Stimulated activated CD8-positive, alpha-beta memory T cell treated with anti-CD3 and anti-CD28 coated beads, Interleukin-4, amount 100 ng/mL, for 1 hour (primary cell): ENCODE measurements at places on chromosomes 2 and 18.

GRCh38 chr2:177129610-177130009 lies 83.0 kb upstream of the HNRNPA3 start:
- no peak for DNase-seq

DNA sequence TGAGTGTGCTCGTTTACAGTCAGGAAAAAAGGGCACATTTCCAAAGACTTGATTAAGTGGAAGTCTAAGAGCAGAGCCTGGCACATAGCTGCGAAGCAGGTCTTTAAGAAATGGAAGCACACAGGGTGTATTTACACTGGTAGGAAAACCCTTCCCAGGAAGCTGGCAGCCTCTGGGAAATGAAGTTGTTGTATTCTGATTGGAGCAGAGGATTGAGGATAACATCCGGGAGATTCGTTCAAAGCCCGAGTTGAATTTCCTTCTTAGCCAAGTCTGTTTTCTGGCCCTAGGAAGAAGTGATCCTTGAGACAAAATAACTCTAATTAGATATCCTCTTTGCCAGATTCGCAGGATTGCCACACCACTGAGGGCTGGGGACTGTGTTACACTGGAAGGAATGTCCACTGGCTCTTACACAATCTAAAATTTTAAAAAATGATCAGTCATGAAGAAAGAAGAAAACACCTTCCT lies 75.9 kb downstream of the ITGB1BP1 start:
- DNase-seq, result no peak

DNA sequence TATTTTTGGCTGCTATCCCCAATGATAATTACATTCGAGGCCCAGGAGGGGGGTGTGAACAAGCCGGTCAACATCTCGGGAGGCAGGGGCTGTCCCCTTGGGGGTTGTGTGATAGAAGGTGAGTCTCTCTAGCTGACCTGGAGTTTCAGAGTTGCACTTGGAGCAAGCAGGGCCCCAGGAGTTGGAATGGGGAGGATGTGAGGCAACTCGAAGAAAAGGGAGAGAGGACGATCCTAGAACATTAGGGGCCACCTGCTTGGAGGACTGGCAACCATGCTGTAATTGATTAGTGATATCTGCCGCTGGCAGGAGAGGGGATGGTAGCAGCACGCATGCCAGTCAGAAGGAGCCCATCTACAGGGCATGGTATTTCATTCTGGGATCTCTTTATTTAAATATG lies 122.6 kb downstream of the CTIF start:
- no peak for DNase-seq

DNA sequence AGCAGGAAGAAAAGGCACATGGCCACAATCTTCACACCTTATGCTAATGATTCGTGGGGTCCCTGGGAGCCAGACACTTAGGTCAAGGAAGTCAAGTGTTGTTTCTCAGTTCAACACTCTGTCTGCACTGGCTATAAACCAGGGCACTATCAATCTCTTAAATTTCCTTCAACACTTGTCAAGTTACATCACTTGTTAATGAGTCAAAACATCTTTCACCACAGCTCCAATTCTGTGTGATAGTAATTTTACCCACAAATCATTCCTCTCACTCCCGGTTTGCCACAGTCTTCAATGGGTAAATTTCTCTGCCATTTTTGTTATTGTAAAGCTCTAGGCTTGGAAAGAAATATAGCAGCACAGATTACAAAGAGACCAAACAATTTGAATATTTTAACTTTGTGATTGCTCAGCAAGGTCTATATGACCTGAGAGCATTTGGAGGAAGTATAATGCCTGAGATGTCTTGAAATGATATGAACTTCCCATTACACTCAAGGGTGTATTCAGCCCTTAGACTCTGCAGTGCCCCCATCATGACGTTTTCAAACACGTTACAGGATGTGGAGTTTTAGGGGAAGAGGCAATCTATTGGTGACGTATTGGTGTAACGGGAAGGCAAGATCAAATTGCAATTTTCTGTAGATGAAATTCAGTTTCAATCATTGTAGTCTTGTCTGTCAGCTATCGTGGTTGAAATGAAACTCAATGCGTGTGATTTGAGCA lies 78.7 kb downstream of the ICOS start:
- DNase-seq, result no peak

DNA sequence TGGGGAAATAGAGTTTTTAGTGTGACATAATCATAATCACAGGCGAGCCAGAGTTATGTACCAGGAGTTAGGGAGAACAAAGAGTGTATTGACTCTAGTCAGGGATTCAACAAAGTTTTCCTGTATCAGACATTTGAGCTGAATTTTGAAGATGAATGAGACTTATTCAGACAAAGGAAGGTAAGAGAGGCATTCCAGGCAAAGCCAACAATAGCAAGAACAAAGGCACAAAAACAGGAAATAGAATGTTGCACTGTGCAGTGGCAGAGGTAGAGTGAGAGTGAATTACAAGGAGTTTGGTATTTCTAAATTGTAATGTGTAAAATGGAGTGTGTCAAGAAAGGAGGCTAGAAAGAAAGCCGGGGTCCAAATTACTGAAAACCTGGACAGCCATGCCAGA lies 156.2 kb downstream of the CCDC148 start:
- no peak for DNase-seq

GRCh38 chr2:22518641-22519040 lies 866.3 kb upstream of the KLHL29 start:
- no peak for DNase-seq

- no peak for DNase-seq
Observed at GRCh38 chr2:122145856-122146255, 390.4 kb downstream of the TSN start.

GRCh38 chr2:7612969-7613368 lies 695.8 kb downstream of the RNF144A start:
- no peak for DNase-seq

- no peak for DNase-seq
Observed at GRCh38 chr2:7530001-7530400, 612.8 kb downstream of the RNF144A start.

DNA sequence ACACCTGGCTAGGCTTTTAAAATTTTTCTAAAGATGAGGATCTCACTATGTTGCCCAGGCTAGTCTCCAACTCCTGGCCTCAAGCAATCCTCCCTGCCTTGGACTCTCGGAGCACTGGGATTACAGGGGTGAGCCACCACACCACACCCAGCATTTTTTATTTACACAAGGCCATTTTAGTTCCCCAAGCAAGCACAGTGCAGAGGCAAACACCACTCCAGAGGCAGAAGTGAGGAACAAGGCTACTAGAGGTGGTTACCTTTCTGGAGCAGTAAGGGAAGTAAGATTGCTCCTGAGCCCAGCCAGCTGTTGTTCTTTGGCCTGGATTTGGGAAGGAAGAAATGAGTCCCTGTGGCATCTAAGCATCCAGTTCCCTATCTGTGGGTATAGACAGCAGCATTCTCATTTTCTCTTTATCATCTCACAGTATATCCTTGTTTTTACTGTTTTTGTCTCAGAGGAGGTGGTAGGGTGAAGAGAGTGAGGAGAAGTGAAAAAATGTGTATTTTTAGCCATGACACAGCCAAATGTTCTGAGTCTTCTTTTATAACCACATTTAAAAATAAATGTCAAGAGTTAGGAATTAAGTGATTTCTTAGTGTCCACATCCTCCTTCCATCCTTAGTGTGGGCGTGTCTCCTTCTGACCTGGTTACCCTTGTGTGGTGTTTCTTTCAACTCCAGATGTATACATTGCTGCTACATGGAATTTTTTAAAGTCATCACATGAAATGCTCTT lies 10.5 kb upstream of the TTC39C start:
- no peak for DNase-seq

DNA sequence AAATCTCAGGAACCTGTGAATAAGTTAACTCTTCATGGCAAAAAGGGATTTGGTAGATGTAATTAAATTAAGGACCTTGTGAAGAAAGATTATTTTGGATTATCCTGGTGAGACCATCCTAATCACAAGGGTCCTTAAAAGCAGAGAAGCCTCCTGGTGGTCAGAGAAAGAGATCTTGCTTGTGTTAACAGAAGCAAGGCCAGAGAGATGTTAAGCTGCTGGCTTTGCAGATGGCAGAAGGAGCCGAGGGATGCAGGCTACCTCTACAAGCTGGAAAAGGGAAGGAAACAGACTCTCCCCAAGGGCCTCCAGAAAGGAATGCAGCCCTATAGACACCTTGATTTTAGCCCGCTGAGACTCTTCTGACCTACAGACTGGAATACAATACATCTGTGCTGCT lies 197.0 kb downstream of the STK39 start:
- no peak for DNase-seq

- DNase-seq, result no peak
Observed at GRCh38 chr18:53148123-53148522, 808.1 kb downstream of the DCC start.

DNA sequence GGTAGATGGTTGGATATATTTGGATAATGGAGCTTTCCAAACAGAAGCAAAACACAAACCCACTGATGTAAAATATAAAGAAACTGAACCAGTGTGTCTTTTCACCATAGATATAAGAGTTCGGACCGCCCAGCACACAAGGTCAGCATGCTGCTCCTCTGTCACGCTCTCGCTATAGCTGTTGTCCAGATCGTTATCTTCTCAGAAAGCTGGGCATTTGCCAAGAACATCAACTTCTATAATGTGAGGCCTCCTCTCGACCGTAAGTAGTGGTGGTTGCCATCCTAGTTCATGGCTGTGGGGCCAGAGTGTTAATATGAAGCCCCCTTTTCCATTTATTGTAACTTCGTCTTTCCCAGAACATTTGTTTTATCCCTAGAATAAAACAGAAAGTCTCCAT lies 125.2 kb upstream of the LYPD6 start:
- no peak for DNase-seq

- DNase-seq, result no peak
Observed at GRCh38 chr2:79901161-79901560, 388.3 kb downstream of the CTNNA2 start.

GRCh38 chr2:218981881-218982585 lies 3.0 kb downstream of the FEV start:
- no peak for DNase-seq

GRCh38 chr2:192574552-192574951 lies 379.8 kb upstream of the TMEFF2 start:
- no peak for DNase-seq

GRCh38 chr2:29447513-29447912 lies 332.3 kb downstream of the CLIP4 start:
- no peak for DNase-seq

DNA sequence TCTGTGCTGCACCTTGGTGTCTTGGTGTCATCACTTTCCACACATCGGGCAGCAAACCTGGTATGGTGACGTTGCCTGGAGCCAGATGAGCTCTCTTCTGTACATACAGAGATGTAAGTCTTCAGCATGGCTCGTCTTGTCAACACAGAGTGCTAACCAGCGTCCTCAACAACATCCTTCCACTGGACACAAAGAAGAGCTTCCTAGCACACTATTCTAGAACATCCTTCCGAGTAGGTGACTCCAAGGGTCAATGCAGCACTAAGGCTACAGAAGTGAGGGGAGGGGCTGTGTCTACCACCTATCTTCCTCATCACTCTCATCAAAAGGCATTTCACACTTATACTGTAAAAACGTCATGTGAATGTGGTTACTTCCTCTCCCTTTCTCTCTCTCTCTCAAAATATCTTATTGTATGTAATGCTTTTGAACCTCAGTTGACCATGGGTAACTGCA lies 108.1 kb upstream of the SLC1A4 start:
- no peak for DNase-seq

DNA sequence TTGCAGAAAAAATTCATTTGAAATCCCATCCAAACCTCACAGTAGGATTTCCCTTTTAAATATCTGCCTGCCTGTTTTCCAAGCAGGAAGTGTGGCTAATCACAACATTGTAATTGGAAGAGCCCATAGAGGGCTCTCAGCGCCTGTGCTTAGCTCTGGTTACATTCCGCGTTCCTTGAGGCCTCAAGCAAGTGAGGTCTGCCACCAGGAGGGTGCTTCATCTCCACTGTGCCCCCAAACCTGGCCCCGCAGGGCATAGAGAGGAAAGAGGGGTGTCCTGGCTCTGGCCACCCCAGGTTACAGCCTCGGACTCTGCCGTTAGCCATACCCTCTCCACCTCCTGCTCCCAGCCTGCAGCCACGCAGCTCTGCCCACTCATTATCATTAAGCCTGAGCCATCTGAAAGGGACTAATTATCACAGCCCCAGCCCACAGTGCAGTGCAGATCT lies 214.8 kb downstream of the SP3 start:
- DNase-seq, result no peak

GRCh38 chr2:124320051-124320688 lies 295.1 kb downstream of the CNTNAP5 start:
- DNase-seq, result no peak

GRCh38 chr2:64735504-64735903 lies 81.8 kb upstream of the SERTAD2 start:
- no peak for DNase-seq

- DNase-seq, result no peak
Observed at GRCh38 chr2:46273225-46273863, 23.9 kb upstream of the EPAS1 start.
